ENCODE measurements at places on chromosomes 16 and 17.

GRCh38 chr17:28405632-28406472, at the start of gene SLC46A1:
SLC46A1 (minus strand) TSS chr17:28406212; CDS start chr17:28406114, 98 bp downstream.
- H3K27me3 ChIP-seq = no peaks in the 10 kb centered on the region
- peaks cover 6% of the 10 kb centered on the region for H3K4me1 ChIP-seq
- no peak within 1 kb of the TSS for H3K27ac ChIP-seq
- DNase-seq = peak; percentile 6

GRCh38 chr17:57751348-57751971, 6.4 kb upstream of the CCDC182 start:
- no peak for DNase-seq
- H3K36me3 ChIP-seq = no peaks in the 10 kb centered on the region
- H3K27ac ChIP-seq = no peak overlapping the region
- no peaks in the 10 kb centered on the region for H3K4me1 ChIP-seq

GRCh38 chr16:85680352-85680944, 8.3 kb downstream of the GINS2 start:
- no peaks in the 10 kb centered on the region for H3K4me1 ChIP-seq
- no peaks in the 10 kb centered on the region for H3K27me3 ChIP-seq
- no peak overlapping the region for H3K27ac ChIP-seq
- H3K36me3 ChIP-seq = peaks cover 2% of the 10 kb centered on the region

- DNase-seq = no peak
- H3K27me3 ChIP-seq = no peaks in the 10 kb centered on the region
- no peaks in the 10 kb centered on the region for H3K4me1 ChIP-seq
- no peak overlapping the region for H3K27ac ChIP-seq
- no peaks in the 10 kb centered on the region for H3K36me3 ChIP-seq
- no peak overlapping the region for H3K4me3 ChIP-seq
Measured at GRCh38 chr17:50668025-50668837, 33.5 kb downstream of the ABCC3 start.

DNA sequence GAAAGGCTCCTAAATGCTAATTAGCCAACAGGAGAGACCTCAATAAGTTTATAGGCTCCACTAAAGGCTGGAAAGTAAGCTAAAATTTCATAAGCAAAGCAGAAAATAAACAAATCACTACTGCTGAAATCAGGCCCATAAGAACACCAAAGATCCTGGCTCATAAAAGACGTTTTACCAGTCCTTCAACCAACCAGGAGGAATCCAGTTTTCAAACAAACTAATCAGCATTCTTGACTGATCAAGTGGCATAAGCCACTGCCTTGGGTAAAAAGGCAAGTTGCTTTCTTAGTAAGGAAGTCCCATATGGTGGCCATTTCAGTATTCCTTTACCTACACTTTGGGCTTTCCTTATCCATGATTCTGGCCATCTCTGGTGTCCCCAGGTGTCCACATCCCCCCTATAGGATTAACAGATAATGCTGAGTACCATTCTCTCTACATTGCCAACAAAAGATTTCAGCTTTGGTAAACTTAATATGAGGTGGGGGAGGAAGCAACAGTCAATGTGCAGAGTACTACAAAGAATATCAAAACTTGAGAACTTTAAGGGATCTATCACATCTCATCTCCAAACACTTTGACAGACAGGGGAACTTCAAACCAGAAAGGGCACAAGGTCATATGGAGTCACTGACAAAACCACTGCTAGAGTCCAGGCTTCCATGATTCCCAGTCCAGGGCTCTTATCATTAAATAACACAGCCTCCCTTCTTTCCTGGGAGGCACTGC, 1.3 kb downstream of the TOM1L2 start:
- H3K36me3 ChIP-seq = no peaks in the 10 kb centered on the region
- peak overlapping the region; percentile 79 for H3K27ac ChIP-seq
- H3K4me1 ChIP-seq = peaks cover 33% of the 10 kb centered on the region
- no peak for DNase-seq
